Renal cortical epithelial cell (primary cell): ENCODE measurements at places on chromosomes 1 and 21.

DNA sequence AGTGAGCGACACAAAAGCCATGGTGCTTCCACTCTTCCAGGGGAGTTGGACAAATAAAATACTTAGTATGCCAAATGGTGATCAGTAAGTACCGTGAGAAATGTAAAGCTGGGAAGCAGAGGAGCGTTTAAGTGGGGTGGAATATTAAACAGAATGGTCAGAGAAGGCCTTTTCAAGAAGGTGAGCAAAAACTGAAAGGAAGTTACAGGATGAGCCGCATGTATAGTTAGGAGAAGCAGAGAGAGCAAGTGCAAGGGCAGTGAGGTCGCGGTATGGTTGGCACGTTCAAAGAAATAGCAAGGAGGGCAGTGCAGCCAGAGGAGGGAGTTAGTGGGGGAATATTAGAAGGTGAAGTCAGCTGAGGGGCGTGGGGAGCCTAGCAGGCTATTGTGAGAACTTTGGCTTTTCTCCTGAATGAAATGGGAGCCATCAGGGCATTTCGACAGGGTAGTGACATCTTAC, 748 bp upstream of the ATP6V0B start:
- no peak for DNase-seq

DNA sequence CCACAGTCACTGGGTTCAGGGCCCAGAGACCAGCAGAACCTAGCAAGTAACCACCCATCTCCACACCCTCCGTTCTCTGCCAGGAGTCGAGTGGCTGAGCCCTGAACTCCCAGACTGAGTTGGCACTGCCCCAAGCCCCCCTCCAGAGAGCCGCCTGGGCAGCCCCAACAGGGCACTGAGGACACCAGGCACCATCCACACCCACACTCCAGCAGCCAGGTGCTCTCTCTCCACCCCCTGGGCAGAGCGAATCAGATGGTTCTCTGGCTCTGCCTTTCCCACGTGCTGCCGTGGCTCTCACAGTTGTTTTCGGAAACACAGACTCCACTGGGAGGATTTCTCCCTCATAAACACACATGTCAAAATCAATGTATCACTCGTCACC, 13.6 kb downstream of the WDR4 start:
- no peak for DNase-seq

- DNase-seq: no peak
Observed at GRCh38 chr1:174858301-174858700, 141.4 kb upstream of the CACYBP start.

DNA sequence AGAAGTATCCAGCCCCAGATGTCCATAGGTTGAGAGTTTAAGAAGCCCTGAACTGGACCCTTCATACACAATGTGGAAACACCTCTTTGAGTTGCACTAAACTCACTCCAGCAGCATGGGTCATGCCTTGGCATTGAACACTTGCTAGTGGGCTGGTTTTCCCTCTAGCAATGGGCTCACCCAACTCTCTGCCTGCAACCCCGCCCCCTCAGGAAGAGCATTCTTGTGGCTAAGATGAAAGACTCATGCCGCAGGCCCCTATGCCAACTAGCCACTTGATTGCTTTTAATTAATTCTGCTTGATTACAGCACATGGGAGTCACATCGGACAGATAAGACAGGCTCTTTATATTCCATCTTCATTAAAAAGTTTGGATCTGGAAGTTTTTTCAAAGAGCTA, 136.5 kb upstream of the GJB5 start:
- DNase-seq: no peak

GRCh38 chr1:77143529-77144121, 75.6 kb downstream of the PIGK start:
- peak; percentile 5 for DNase-seq

DNA sequence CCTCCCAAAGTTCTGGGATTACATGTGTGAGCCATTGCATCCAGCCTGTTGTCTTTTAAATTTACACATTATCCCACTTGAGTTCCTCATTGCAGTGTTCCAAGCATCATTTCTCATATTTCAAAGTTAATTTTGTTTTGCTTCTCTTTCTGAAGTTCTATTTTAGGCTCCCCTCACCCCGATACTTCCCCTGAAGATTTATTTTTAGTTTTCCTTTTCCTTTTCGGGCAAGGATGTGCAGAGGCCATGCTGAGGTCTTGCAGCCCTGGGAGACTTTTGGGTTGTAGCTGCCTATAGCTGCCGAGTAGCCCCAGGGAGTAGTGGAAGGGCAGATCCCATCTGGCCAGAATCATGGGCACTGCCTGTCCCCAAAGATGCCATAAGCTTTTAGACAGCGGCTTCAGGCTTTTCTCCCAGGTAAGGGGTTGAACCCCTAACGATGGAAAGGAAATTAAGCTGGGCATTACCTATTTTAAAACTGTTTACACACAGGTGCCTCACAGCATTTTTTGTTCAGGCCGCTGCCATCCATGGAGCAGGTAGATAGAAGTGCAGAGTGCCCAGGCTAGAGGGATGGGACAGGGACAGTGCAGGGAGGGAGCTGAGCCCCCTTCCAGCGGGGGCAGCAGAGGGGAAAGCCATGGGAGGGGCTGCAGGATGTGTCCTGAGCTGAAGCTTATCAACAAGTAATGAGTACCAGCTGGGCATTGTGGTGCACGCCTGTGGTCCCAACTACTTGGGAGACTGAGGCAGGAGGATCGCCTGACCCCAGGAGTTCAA, 15.9 kb downstream of the PSEN2 start:
- DNase-seq: no peak

GRCh38 chr1:208098773-208099172, 145.4 kb downstream of the PLXNA2 start:
- DNase-seq: no peak

GRCh38 chr1:58779801-58780382, 4.0 kb downstream of the JUN start:
- DNase-seq: peak; percentile 91

DNA sequence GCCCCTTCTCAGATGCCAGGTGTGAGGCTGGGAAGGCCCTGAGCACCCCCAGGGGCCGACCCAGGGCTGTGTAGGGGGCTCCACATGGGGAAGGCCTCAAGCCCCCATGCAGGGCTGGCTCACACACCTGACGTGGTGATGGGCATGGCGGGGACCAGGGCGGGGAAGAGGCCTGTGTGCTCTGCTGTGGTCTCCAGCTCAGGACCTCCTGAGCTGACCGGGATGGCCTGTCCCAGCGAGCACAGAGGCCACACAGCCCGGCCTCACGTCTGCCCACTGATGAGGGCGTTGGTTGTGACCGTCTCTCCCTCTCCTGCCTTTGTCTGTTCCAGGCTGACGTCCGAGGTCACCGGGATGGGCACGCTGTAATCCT, 40.2 kb upstream of the COL6A1 start:
- DNase-seq: no peak
